ENCODE measurements at places on chromosomes 11 and 22.

GRCh38 chr11:127000291-127000968, at the start of gene KIRREL3:
KIRREL3 (minus strand) TSS chr11:127000770.
- no peaks in the 10 kb centered on the region for H3K36me3 ChIP-seq
- H3K4me1 ChIP-seq = peaks cover 14% of the 10 kb centered on the region
- DNase-seq = no peak
- H3K27me3 ChIP-seq = peaks cover 81% of the 10 kb centered on the region

DNA sequence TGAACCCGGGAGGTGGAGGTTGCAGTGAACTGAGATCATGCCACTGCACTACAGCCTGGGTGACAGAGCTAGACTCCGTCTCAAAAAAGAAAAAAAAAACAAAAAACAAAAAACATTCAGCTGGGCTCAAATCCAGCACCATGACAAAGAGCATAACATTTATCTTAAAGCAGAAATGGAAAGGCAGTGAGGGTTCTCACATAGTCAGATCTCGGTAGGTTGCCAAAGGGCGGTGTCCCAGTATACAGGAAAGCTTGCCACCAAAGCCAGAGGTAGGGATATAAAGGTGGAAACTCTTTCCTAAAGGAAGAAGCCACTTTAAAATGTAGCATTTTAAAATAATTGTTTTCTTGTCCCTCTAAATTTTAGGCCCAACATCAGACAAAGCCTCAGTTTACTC, 22.4 kb upstream of the CAPRIN1 start:
- peaks cover 5% of the 10 kb centered on the region for H3K4me1 ChIP-seq
- DNase-seq = no peak
- no peak overlapping the region for H3K4me3 ChIP-seq
- H3K27ac ChIP-seq = no peak overlapping the region
- no peaks in the 10 kb centered on the region for H3K36me3 ChIP-seq

GRCh38 chr11:128594226-128594625, 6.9 kb upstream of the ETS1 start:
- no peaks in the 10 kb centered on the region for H3K36me3 ChIP-seq
- DNase-seq = no peak
- no peak overlapping the region for H3K27ac ChIP-seq
- no peak overlapping the region for H3K4me3 ChIP-seq
- no peaks in the 10 kb centered on the region for H3K4me1 ChIP-seq

DNA sequence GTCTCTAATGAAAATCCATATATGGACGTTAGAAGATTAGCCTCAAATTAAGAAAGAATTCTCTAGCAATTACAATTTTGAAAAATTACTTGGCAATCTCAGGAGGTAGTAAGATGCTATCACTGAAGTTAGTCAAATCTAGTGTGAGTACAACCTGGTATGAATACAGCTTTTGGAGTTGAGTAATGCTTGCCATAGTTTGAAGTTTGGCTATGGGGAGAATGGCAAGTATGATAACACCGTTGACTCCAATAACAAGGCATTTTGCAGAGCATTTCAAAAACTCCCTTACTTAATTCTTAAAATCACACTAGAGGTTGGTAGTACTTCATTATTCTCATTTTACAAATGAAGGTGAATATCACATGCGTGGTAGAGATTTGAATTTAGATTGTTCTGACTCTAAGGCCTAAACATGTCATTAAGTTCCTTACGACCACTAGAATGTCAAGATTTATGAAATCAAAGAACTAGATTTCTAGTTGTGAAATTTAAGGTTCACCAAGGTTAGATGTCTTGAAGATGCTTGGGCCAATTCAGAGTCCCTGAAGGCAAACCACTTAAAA, 355.4 kb downstream of the ETS1 start:
- no peaks in the 10 kb centered on the region for H3K4me1 ChIP-seq
- H3K27me3 ChIP-seq = no peaks in the 10 kb centered on the region
- no peak overlapping the region for H3K27ac ChIP-seq

- no peaks in the 10 kb centered on the region for H3K36me3 ChIP-seq
- no peaks in the 10 kb centered on the region for H3K27me3 ChIP-seq
- H3K4me1 ChIP-seq = peaks cover 25% of the 10 kb centered on the region
- no peak overlapping the region for H3K4me3 ChIP-seq
Observed at GRCh38 chr22:24209016-24209415, 27.7 kb downstream of the SUSD2 start.

All from tibial artery (tissue), 4 donors.